CD4-positive, alpha-beta T cell treated with Interleukin-1 beta for 1 hour (primary cell): ENCODE measurements at places on chromosomes 3 and 15.

GRCh38 chr15:52529341-52529924, 753 bp upstream of the MYO5A start:
- DNase-seq: no peak

DNA sequence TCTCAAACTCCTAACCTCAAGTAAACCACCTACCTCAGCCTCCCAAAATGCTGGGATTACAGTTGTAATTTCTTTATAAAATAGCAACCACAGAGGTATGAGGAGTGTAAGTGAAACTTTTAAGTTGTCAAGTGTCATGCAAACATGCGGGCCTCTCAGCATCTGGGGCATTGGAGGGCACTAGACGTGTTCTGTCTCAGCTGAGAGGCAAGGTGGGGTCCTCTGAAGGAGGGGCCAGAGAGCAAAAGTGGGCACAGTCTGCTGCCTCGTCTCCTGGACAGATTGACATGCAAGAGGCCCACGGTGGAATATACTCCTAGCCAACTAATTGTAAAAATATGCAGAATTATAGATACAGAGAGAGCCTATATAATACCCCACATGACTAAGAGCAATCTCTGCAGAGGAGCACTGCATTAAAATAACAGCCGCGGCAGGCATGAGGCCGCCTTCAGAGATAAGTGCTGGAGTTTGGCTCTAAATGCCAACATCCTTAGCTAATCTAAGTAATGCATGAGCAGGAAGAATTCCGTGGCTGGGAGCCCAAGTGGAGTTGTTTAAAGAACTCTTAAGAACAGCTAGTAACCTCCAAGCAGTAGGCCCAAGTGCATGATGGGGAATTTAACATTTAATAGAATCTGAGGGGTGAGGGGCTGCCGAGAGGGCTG, 87.8 kb upstream of the RNU6-1 start:
- no peak for DNase-seq

DNA sequence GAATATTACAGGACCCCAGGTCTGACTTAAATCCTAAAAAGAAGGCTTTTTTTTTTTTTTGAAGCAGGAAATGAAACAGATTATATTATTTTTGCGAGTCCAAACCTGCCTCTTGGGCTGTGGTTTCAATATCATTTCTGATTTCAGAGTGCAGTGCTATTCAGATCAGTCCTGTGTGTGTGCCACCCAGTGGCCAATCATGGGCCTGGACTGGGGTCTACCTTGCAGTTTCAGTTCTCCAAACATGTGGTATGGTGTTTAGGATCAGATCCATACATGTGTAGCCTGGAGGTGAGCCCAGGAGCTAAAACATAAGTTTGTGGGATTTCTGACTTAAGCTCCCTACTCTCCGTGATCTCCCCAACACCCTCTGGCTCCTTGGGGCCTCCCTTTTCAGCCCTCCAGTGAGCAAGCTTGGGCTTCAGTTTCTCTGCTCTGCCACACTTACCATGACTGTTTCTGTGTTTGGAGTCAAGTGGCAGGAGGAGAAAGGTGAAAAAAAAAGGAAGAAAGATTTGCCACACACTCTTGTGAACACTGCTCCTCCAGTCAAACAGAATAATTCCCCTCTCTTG, 12.1 kb upstream of the THSD4 start:
- no peak for DNase-seq

DNA sequence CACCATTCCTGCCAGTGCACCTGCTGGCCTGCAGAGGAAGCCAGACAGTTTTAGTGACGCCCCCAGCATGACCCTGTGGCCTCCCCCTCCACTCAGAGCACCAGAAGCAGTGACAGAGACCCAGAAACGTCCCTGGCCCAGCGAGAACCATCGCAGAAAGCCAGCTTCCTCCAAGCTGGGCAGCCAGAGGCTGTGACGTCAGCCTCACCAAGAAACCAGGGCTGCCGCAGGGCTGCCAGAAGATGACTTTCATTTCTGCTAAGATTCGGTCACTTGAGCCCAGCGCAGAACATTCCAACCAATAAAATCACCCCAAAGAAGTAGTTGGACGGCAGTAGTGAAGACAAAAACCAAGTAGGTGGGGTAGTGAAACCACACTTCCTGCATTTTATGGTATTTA, 29.6 kb upstream of the RPL32 start:
- DNase-seq: peak; percentile 54
